ENCODE measurements at places on chromosomes 6 and 20.

DNA sequence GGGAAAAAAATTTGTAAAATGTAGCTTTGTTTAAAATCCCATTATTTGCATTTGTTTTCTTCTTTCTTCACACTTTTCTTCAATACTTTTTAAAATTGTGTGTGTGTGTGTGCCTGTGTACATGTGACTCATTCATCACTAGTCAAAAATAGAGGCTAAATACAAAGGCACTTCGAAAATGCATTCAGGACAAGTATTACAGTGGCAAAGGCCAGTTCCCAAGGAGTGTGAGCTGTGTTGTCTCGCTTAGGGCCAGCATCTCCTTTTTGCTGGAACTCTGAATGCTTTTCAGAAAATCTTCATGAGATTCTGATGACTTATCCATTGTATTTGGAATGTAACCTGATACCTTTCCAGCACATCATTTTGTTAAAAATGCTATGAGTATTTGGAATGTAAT lies 288.5 kb upstream of the CNR1 start:
- no peak for DNase-seq

GRCh38 chr6:76220805-76221204 lies 148.3 kb upstream of the IMPG1 start:
- no peak for DNase-seq

DNA sequence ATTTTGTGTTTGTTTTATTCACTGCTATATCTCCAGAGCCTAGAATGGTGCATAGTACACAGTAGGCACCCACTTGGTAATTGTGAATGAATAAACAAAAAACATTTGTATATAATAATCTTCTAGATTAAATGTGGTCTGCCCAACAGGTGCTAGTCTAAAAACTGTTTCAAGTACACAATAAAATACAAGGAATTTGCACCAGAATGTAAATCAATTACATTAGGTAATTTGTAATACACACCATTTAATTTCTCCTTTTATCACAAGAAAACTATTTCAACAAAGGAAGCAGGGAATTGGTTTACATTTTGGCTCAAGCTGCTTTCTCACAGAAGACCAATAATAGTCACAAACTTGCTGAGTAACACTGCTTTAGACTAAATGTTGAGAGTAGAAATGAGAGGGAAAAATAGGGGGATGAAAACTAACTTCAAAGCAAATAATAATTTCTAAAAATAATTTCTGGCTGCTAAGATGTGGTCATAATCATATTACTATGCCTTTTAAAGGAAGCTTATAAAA lies 22.1 kb downstream of the RUNX2 start:
- no peak for DNase-seq

DNA sequence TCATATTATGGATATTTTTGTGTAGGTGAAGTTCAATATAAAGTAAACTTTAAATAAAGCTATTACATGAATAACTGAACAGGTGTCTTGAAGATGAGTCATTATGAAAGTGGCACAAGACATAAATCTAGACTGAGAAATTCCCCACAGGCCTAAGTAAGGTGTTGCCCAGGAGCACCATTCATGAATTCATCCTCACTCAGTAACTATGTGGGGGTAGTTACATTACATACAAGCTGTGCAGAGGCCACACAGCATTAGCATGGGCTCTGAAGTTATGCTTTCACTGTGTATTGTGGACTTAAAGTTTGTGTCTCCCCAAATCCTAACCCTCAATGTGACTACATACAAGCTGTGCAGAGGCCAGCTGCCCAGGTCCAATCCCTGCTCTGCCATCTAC lies 65.9 kb downstream of the BCAS1 start:
- DNase-seq: no peak

GRCh38 chr6:153043719-153044118 lies 41.2 kb upstream of the MTRF1L start:
- no peak for DNase-seq

GRCh38 chr20:50387996-50388332 lies 122.2 kb upstream of the PTPN1 start:
- DNase-seq: no peak

GRCh38 chr6:28839443-28840120 lies 84.2 kb downstream of the TRIM27 start:
- no peak for DNase-seq

- no peak for DNase-seq
Measured at GRCh38 chr20:61661025-61661424, 404.7 kb downstream of the TAF4 start.

- DNase-seq: no peak
Measured at GRCh38 chr20:42276718-42277602, 658.8 kb upstream of the CHD6 start.

- DNase-seq: no peak
Measured at GRCh38 chr6:73873081-73873480, 177.1 kb downstream of the CD109 start.

GRCh38 chr20:23841693-23842092 lies 15.2 kb upstream of the CST2 start:
- DNase-seq: no peak

DNA sequence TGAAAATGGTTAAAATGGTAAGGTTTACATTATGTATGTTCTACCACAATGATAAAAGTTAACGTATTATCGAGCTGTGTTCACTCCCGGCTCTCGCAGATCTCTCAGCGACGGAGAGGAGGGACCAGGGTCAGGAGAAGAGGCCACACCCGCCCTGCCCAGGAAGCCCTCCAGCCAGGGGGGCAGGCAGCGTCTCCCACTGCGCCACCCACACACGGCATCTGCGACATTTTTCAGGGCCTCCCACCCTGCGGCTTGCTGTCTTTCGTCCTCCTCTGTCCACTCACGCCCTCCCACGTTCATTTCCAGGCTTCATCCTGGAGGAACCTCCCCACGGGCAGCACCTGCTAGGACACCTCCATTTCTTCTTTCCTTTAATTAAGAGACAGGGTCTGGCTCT lies 43.3 kb downstream of the ZBTB46 start:
- DNase-seq: no peak

GRCh38 chr20:38270869-38271605 lies 10.5 kb upstream of the KIAA1755 start:
- DNase-seq: no peak

DNA sequence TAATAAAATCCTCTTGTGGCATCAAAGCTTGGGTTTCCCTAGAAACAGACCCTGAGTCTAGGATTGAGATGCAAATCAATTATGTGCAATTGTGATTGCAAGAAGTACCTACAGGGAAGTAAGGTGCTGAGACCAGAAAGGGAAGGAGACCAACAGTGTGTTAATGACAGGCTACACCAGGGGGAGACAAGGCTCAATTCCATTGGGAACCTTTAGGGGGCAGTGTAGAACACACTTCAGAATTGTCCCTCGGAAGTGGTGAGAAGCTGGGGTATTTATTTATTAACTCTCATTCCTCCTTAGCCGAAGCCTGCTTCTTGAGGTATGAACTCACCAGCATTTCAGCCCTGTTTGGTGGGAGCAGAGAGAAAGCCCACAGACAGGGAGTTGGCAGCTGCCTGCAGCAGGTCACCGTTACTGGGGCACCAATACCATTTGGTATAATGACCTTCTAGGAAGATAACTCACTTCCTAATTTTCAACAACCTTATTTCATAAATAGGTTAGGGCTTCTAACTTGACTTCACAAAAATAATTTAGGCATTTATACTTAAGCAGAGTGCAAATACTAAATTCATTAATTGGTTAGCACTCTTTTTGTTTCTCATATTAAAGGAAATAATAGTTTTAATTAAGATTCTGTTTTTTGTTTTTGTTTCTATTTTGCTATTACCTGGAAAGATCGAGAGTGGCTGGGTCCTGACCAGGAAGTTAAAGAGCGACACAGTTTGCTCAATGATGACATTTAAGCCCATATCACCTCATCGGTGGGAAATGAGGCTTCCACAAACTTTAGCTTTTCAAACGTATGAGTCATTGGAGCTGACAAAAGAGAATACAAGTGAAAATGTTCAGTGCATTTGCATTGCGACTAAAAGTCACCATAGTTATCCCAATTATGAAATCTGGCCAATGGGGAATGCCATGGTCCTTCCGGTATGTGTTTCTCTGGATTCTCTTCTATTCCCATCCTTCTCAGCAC lies 94.8 kb downstream of the BTBD3 start:
- DNase-seq: peak; percentile 31

DNA sequence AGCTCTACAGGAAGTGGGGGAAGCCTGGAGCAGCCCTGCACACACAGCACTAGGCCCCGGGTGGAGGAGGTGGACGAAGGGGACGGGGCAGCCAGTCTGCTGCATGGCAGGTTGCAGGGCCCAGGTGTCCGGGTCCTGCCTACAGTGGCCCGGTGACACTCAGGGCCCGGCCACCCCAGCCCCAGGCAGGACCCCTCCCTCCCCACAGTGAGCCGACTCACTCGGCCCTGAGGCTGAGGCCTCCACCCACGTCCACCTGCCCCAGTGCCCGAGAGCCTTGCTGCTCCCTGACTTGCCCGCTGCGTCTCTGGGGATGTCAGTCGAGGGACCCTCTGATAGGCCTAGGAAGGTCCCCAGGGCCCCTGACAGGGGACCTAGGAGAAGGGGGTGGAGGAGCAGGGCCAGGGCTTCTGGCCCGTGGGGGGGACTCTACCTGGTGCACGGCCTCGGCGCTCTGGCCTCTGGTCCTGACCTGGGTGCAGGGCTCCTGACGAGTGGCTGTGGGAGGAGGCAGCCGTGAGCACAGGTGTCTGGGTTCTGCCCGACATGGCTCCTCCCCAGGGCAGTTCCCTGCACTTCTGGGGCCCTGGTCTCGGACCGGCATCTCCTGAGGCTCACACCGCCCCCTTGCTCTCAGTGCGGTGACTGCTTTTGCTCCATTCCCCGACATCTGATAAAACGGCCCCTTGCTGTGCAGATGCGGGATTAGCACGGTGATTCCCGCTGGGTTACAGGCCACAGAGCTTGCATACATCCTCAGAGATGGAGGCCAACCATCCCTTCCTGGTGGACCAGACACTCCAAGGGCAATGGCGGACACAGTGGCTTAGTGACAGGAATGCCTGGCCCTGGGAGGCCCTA lies 20.1 kb downstream of the FRMD1 start:
- no peak for DNase-seq

- DNase-seq: no peak
Measured at GRCh38 chr6:13668291-13668928, 43.2 kb downstream of the RANBP9 start.

DNA sequence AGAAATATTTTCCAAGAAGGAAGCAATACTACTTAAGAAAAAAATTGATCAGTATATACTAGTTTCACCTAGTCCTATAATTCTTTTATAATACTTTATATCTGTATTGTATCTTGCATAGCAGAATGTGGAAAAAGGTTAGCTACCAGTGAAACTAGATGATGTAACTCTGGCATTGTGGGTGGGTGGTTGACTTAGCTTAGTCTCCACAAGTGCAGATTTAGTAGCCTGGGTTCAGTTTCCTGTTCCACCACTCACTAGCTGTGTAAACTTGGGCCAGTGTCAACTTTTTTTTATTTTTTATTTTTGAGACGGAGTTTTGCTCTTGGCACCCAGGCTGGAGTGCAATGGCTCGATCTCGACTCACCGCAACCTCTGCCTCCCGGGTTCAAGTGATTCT lies 2.0 kb downstream of the MUC21 start:
- DNase-seq: no peak

- DNase-seq: no peak
Measured at GRCh38 chr6:113802779-113803178, 54.4 kb upstream of the MARCKS start.

GRCh38 chr6:137512757-137513605 lies 18.8 kb upstream of the OLIG3 start:
- no peak for DNase-seq

DNA sequence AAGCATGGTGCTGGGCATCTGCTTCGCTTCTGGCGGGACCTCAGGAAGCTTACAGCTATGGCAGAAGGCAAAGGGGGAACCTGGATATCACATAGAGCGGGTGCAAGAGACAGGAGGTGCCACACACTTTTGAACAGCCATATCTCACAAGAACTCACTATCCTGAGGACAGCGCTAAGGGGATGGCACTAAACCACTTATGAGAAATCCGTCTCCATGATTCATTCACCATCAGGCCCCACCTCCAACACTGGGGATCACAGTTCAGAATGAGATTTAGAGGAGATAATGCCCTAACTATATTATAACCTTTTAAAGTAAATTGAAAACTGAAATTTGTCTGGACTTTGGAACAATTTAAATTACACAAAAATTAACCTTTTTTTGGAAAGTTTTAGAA lies 37.8 kb upstream of the SUMO4 start:
- DNase-seq: no peak

- DNase-seq: peak; percentile 95
Measured at GRCh38 chr6:161168281-161168891, 105.5 kb downstream of the AGPAT4 start.

- peak; percentile 71 for DNase-seq
Measured at GRCh38 chr6:5205035-5205507, 55.7 kb downstream of the LYRM4 start.

DNA sequence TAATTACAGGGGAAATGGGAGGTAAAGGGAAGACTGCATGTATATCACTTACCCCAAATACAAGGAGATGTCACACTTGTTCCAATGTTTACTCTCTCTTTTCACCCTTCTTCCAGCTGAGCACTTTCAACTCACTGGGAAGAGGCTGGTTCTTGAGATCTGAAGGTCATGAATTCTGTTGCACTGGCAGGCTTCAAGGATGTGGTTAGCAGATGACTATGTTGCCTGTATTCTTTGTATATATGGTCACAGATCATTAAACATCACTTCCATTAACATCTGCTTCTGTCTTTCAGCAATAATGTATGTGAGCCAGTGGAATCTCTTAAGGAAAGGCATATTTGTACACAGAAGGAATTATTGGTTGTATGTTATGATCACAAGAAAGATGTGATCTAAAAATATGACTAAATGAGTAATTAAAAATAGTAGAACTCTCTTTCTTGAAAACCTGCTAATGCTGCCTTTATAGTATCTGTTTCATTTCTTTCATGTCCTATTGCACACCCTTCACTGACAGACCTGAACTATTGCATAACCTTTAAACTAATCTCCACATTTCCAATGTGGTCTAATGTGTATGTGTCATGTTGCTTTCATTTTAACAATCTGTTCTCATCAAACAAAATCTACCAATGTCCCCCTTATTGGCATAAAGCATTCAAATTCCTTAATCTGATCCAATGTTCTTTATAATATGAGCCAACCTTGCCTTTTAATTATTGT lies 131.4 kb upstream of the EPHA7 start:
- DNase-seq: no peak

DNA sequence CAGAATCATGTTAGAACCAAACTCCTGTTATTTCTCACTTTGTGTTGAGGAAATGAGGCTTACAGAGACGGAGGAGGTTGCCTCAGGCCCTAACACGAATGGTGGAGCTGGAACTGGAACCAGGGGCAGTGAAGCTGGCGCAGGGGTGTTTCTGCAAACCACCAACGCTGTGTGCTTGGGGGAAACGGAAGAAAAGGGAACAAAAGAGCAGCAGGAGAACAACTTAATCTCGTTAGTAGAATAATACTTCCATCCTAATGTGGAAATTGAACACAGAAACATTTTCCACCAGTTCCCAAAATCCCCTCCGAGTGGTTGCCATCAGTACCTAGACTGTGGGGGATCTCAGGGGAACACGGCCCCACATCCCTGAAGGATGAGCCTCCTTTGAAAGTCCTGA lies 103.4 kb upstream of the FRMD1 start:
- DNase-seq: no peak

Data from dermis microvascular lymphatic vessel endothelial cell (primary cell).